GM03348 (cell line): ENCODE measurements at places on chromosomes 7 and 10.

- DNase-seq, result no peak
These were observed 17.6 kb downstream of the ZDHHC6 start for GRCh38 chr10:112429147-112429546.

GRCh38 chr7:152513861-152514770 is 78.3 kb upstream of the KMT2C start:
- DNase-seq, result no peak

- DNase-seq, result no peak
These were observed 48.4 kb upstream of the GSAP start for GRCh38 chr7:77464589-77464988.

DNA sequence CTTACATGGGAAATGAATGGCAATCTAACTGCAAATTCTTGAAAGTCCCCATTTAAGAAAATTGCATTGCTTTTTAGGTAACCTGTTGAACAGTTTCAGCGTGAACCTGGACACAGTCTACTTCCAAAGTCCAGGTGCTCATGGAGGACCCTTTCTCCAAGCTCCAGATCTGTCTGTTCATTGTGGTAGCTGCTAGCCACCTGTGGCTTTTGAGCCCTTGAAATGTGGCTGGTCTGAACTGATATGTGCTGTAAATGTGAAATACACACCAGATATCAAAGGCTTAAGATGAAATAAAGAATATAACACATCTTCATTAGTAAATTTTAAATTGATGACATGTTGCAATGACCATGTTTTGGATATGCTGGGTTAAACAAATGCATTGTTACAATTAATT is 4.2 kb downstream of the CACNB2 start:
- no peak for DNase-seq

GRCh38 chr7:125424721-125425120 is 495.1 kb upstream of the POT1 start:
- no peak for DNase-seq

GRCh38 chr7:116087984-116088383 is 57.4 kb upstream of the TFEC start:
- DNase-seq, result no peak

DNA sequence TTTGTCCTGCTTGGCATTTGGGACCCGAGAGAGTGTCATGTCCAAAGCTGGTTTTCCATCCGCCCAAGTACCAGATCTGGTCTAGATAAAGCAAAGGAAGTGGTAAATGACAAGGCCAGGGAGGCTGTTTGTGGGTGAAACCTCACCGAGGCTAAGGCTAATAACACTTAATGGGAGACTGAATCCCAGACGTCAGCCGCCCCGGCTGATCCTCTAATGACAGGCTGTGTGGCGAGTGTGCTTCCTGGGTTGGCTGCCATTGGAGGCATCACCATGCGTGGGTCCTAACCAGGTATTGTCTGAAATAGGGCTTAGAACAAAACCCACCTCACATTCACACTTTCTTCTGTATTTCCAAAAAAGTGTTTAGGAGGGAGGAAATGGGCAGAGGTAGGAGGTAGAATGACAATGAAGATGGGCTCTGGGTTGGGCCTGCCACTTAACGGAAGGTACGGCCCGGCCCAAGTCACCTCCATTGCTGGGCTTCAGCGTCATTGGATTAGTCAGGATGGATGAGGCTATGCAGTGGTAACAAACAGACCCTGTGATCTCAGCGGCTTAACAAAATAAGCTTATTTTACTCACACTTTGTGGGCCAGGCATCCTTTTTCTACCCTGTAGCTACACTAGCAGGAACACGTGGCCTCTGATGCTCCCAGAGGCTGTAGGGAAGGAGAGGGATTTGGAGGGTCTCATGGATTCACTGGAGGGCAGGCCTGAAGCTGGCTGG is 59.7 kb downstream of the PROSER2 start:
- no peak for DNase-seq

- DNase-seq, result no peak
These were observed 21.0 kb downstream of the HIBADH start for GRCh38 chr7:27641581-27642230.

- no peak for DNase-seq
These were observed 20.9 kb upstream of the LBX1 start for GRCh38 chr10:101250136-101250535.

DNA sequence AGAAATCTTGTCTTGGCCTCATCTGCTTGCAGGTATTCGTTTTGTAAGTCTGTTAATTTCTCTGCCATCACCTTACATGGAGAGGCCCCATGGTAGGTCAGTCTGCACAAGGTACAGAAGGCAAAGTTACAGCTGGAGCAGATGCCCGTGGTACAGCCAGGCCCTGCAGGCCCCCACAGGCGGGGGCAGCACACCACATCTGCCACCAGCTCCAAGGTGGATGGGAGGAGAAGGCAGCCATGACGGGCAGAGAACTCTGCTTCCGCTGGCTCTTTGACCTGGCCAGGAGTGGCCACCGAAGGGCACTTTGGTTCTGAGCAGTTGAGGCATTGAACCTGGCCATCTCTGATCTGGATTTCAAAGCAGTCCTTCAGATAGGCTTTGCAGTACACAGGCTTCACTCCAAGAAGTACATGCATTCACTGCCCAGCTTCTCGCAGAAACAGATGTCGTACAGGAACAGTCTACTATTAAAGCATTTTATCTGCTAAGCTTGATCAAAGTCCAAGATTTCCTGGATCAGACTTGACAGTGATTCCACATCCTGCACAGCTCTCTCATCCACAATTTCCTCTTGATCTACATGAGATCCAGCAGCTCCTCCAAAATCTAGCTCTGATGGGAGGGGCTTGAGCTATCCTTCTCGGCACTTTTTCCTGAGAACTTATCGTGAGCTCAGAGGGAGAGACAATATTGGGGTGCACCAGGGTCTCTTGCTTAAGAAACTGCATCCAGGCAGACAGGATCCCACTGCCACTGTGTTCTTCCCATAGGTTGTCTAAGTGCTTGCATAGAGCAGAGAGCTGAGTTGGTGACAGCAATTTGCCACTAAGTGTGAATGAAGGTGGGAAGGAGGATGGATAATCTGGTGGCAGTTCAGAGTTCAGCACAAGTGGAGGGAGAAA is 120.7 kb downstream of the TRRAP start:
- no peak for DNase-seq

DNA sequence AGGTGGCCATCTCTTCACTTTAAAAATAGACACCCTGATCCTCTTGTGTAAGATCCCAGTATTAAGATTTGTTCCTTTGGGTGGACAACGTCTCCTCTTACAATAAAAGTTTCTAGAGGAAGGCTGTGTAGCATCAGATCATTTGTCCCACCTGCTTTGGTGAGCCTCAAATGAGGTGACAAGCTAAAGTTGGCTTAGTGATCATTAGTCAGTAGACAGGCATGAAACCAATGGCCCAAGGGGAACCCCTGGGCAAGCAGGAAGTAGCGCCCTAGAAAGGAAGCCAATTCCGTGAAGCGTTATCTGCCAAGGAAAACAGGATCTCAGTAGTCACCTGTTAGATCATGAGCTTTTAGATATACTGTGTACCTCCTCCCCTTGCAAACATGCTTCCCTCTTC is 66.8 kb downstream of the PCGF5 start:
- no peak for DNase-seq

DNA sequence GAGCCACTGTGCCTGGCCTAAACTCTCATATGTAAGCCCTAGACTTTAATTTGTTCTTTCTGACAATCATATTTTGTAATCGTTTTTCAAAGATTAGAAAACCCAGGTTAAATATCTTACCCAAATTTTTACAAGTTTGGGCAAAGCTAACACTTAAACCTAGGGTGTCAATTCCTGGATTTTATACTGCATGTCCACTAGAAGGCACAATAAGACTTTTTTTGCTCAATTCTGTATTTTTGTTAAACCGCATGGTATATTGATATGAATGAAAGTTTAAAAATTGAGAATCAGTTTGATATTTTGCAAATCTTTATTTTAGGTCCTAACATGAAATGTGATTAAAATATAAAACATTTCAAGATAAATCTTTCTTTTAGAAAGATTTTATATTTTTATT is 29.3 kb downstream of the DYNC2I1 start:
- DNase-seq, result peak; percentile 29

GRCh38 chr10:102086196-102086595 is 21.0 kb downstream of the HPS6 start:
- DNase-seq, result no peak

DNA sequence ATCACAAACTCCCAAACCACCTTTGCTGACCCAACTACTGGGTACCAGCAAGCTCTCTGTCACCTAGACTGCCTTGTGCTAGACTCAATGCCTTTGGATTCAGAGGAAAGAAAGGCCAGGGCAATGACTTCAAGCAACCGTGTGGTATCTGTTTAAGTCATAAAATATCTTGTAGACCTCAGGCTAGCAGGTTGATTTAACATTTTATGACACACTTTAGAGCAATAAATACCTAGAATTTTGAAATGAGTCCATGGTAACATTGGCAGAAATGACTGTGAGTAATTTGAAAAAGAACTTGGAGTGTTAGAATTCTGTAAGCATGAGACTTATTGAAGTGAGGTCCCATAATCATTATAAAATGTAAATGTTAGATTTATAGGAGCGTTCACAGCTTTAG is 87.2 kb downstream of the TWIST1 start:
- DNase-seq, result no peak

GRCh38 chr10:70845816-70846215 is 30.1 kb downstream of the SGPL1 start:
- no peak for DNase-seq

DNA sequence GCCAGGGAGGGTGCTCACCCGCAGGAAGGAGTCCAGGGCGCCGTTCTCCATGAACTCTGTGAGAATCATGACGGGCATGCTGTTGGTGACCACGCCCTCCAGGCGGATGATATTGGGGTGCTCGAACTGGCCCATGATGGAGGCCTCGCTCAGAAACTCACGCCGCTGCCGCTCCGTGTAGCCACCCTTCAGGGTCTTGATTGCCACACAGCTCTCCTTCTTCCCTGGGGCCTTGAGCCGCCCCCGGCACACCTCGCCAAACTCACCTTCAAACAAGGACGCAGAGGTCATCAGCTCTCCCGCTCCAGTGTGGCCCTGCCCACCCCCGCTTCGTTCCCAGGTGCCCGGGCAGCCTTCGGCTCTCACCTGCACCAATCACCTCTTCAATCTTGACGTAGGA is 14.6 kb downstream of the EPHB4 start:
- DNase-seq, result no peak

DNA sequence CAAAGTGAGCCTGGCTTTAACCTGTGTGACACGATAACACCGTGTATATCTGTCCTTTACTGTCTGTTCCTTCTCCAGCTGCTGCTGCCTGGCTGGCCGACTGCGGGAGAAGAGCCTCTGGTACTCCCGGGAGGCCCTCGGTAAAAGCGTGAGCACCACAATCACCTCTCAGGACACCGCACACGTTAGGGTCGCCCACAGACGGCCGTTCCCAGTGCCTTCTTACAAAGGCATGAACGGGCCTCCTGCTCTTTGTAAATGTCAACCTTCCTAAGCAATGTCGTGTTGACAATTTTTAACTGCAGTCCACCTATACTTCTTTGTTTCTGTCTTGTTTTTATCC is 177.6 kb downstream of the DIP2C start:
- DNase-seq, result no peak

DNA sequence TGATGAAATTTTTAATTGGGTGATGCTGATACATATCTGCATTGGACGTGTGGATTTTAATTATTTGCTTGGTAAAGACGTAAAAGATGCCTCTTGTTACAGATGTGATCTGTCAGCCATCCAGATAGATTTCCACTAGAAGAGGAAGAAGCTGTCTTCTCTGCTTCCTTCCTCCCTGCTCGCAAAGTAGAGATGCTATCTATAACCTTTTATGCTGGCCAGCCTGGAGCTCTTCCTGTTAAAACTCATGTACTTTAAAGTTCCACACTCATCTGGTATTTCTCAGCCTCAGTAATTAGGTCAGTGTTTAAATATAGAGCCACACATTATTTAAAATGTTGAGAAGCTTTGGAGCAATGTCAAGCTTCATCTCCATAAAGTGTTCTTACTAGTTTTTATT is 51.2 kb upstream of the TMEM229A start:
- DNase-seq, result no peak

- peak; percentile 35 for DNase-seq
These were observed 692.5 kb downstream of the INHBA start for GRCh38 chr7:41010418-41010817.

DNA sequence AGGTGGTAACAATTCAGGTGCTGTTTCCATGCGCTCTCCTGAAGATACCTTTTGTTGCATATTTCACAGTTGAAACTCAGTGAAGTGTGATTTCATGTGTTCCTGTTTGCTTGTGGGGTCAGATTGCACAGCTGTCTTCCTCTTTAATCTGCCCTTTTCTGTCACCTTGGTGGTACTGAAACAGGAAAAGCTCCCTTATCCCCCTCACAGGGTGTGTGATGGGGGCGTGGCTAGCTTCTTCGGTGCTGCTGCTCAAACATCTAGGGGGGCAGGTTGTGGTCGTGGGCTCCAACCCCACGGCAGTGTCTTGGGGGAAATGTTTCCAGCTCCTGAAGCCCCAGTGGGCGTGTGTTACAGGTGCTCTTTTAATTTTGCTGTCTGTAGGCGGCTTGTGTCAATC is 107.4 kb upstream of the KLF14 start:
- DNase-seq, result no peak

- DNase-seq, result no peak
These were observed 104.6 kb upstream of the TNRC18 start for GRCh38 chr7:5528071-5528814.

- peak; percentile 23 for DNase-seq
These were observed 41.3 kb upstream of the TES start for GRCh38 chr7:116169060-116169459.

DNA sequence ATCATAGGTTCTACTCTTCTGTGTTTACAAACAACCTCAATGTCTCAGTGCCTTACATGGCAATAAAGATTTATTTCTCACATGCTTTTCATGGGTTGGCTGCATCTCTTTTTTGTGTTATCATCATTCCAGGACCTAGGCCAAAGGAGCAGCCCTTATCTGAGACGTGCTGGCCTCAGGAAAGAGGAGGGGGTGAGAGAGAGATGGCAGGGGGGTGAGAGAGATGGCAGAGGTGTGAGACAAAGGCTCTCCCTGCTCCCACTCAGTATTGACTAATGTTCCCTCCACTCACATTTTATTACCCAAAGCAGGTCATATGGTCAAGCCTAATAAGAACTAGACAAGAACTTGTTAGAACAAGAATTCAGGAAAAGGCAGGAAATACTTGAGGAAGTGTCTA is 120.1 kb upstream of the PRR15 start:
- no peak for DNase-seq

GRCh38 chr7:80087771-80088170 is 46.9 kb upstream of the GNAI1 start:
- no peak for DNase-seq
